Astrocyte of the cerebellum (primary cell): ENCODE measurements at places on chromosomes 13 and 19.

GRCh38 chr13:47046706-47047105 lies 149.9 kb upstream of the HTR2A start:
- no peak for DNase-seq

DNA sequence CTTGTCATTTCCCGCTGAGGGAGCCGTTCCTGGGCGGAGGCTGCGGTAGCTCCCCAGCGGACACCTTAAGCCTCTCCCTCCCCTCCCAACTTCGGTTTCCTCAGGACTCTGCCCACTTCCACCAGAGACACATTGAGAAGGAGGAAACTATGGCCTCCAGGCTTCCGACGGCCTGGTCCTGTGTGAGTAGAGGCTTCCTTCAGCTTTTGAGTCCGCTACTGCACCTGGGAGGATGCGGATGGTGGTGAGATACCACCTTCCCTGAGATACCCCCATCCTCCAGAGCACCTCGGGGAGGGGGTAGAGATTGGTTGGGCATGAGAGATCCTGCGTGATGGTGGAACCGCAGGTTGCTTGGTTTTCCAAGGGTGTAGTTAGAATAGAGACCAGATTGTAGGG lies 955 bp downstream of the ZNF274 start:
- no peak for DNase-seq

- no peak for DNase-seq
Observed at GRCh38 chr13:49329831-49330545, 82.3 kb downstream of the CDADC1 start.

DNA sequence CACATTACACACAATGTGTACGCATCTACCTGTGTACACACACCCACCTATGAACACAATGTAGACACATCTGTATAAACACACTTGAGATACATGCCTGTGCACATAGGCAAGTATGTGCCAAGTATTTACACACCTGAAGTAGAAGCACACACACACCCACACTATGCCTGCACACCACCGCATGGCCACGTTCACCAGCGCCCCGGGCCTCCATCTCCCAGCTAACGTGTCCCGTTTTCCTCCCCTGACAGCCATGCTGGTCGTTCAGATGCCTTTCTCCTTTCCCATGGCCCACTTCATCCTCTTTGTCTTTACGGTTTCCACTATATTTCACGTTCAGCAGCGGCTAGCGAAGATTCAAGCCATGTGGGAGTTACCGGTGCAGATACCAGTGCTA lies 6.9 kb downstream of the FUT2 start:
- no peak for DNase-seq
